Psoas muscle (tissue), 8 donors: ENCODE measurements at places on chromosomes 2 and 18. TPM values are rescaled to one million over a fixed set of nuclear protein-coding genes. Genes with fewer than 3 reads are reported as not detected.

DNA sequence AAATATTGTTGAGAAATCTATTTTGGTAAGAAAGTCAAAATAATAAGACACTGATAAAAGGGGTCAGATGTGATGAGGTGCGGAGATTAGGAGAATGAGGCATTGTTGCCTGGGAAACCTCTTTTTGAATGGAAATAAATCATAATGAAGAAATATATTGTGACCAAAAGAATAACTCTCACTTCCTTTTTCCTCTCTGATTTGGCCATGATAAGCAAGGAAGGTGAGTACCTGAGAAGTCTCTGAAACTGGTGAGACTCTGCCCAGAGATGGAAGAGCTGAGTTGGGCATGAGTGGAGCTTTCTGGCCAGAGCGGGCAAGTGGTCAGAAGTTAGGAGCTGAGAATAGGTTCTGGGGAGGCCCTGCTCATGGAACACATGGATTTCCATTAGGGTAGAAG is 11.8 kb downstream of the LAMA3 start:
- no peak for DNase-seq

GRCh38 chr18:47928466-47928865 is 2.0 kb downstream of the SMAD2 start:
- no peak for DNase-seq

GRCh38 chr18:13577781-13578180 is 148.6 kb downstream of the FAM210A start:
- DNase-seq, result no peak

DNA sequence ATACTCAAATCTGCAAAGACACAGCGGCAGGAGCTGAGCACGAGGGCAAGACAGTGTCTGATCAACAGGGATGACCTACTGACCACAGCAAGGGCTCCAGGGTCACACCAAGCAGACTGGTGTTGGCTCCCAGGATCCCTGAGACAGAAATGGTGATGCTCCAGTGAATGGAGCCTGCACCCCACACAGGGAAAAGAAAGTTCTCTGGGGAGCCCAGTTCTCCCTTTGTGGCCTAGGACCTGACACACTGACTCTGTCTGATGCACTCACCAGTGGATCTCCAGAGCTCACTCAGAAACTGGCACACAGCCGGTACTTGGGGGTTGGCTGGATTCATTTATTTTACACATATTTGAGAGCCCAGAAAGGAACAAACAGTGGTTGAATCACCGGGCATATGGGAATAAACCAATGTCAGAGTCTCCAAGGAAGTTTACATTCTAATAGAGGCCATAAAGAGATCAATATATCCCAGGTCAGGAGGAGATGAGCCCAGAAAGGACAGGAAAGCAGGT is 215.6 kb upstream of the ARL4C start:
- DNase-seq, result no peak

- no peak for DNase-seq
Measured at GRCh38 chr2:230209422-230210051, 10.2 kb downstream of the SP110 start.

GRCh38 chr18:59884351-59884750 is 15.4 kb upstream of the PMAIP1 start:
- no peak for DNase-seq

DNA sequence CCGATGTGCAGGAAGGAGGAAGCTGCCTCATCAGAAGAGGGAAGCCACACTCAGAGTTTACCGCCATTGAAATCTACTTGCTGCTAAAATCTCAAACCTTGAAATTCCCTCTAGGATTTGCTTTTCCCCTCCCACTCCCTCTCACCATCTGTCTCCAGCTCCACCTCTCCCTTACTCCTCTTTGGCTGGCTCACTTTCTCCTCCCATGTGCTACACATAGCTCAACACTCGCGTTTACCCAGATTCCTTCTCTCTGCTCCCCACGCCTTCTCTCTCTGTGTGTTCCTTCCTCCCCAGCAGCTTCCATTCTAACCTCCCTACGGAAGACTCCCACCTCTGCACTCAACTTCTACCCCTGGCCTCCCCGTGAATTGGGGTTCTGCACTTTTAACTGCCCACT is 143.1 kb downstream of the DNER start:
- DNase-seq, result no peak

DNA sequence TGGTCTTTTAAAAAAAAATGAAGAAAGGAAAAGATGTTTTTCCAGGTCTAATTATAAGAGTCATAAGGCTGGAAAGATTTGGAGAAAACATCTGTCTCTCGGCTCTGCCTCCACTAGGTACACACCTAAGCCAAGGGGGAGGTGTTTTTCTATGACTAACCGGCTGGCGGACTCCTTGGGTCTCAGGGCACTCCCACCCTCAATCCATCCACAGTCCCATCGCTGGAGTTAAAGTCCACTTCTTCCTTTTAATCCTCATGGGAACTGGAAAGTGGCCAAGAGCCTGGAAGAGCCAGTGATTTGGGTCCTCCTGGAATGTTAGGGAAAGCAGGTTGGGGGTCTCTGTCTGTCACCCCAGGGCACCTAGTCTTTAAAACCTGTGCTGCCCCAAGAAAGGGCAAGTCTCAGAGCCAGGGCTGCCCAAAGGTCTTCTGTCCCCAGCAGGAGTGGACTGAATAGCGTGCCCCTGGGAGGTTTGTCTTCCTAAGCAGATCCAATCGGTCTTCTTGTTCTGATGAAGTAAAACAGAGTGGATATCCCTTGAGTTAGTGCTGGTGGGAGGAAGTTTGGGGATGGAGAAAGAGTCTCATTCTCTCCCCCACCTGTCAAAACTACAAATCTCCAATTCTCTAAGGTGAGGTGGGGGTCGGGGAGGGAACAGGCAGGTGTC is 66.4 kb downstream of the MCFD2 start:
- no peak for DNase-seq

GRCh38 chr18:35592298-35592697 is 10.8 kb downstream of the GALNT1 start:
- DNase-seq, result no peak

DNA sequence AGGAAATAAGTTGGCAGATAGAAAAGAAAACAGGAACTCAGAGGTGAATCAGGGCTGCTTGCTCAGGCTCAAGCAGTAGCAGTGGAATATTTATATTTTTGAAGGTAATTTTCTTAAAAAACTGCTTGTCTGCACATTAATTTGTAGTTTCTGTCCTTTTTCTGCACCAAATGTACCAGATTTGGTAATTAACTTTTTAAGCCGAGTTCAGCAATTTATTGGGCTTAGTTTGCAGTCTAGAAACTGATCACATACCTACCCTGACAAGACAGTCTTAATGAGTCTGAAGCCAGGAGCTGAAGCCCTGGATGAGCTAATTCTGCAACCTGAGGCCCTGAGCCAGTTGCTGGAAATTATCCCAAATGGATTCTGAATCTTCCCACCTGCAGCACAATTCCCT is 647.0 kb downstream of the TDRD15 start:
- DNase-seq, result no peak

DNA sequence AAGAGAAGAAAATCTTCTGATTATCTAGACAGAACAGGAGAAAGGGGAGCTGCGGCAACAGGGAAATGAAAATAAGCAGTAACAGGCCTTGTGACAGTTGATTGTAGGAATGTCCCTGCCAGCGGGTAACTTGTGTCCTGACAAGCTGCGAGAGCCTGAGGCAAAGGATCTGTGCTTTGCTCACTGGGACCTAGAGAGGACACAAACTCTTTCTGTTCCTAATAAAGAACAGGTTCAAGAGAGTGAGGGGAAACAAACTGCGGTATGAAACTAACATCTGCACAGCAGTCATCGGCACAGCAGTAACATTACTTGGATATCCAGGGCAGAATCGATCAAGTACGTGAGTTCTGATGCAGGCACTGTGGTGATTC is 103.7 kb upstream of the THOC1 start:
- no peak for DNase-seq

GRCh38 chr2:9679218-9679617 is 48.4 kb upstream of the YWHAQ start:
- DNase-seq, result no peak

GRCh38 chr2:24873619-24874018 is 46.4 kb downstream of the ADCY3 start:
- peak; percentile 73 for DNase-seq

DNA sequence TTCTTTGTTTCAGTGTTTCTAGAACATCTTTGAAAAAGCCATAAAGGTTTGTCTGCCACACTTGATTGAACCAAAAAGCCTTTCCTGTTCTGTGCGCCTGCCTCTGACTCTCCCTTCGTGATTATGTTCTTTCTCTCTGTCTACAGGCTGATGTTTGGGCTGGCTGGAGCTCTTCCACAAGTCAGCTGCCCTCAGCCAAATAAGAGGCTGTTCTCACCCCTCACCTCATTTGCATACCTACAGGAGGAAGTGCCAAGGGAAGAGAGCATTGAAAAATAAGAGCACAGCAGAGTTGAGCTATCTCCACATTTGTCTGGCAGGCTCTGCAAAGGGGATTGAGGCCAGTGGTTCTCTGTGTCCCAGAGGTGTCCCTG is 15.8 kb downstream of the INPP5D start:
- DNase-seq, result no peak

DNA sequence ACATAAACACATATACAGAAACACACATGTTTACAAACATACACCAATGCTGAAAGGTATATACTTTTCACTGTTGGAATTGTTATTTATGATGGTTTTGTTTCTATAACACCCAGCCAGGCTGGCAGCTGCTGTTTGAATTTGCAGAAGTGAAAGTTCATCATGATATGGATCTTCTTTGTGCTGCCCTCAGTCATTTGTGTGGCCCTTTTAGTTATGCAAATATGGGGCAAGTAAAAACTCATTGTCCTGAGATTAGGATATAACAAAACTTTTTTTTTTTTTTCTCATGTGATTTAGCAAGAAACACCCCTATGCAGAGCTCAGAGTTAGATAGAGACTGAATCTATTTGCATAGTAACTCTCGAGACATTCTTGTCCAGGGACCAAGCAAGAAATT is 714.1 kb downstream of the KCNJ3 start:
- no peak for DNase-seq

GRCh38 chr18:42752916-42753315 is 362.6 kb downstream of the RIT2 start:
- DNase-seq, result no peak

DNA sequence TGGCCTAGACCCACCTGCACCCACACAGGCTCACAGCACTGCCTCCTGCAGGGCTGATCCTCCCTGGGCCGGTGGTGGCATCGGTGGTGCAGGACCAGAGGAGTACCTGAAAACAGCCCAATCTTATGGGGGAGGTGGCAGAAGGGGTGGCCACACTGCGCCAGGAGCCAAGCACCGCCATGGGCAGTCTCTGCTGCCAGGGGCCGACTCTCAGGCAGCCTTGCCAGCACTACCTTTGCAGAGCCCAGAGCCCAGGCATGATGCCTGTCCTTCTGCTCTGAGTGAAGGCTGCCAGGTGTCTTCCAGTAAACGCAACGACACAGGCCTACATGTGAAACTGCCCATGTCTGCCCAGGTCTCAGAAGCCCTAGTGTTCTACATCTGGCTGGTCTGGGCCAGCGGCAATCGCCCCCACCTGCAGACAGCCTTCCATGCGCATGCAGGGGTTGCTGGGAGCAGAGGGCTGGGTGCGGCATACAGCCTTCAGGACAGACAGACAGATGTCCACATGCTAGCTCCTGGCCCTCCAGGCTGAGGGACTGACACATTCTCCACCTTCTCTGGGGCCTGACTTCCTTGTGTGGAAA is 6.8 kb downstream of the HS6ST1 start:
- peak; percentile 48 for DNase-seq

- DNase-seq, result peak; percentile 70
Measured at GRCh38 chr2:239250216-239251081, 150.4 kb downstream of the HDAC4 start.

DNA sequence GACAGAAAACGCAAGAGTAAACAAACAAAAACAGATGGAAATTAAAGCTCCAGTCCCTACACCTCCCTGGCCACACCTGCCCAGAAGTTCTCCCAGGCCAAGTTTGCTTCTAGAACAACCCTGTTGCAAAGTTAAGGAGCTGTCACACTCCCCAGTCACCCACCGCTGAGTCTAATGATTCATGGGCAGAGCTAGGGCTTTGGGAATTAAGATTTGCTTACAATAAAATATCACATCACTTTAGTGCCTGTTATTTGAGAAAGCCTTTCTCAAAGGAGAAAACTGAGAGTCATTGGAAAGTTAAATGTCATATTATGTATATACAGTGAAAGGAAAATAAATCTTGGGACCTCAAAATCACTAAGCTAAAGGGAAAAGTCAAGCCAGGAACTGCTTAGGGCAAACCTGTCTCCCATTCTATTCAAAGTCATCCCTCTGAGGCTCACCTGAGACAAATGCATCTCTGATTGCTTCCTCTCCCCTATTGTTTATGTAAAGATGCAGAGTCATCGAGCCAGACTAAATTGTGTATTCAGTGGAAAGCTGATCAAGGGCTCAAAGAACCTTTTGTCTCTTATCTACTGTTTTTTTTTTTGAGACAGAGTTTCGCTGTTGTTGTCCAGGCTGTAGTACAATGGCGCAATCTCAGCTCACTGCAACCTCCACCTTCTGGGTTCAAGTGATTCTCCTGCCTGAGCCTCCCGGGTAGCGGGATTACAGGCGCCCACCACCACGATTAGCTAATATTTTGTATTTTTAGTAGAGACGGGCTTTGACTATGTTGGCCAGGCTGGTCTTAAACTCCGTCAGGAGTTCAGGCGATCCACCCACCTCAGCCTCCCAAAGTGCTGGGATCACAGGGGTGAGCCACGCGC is 2.8 kb downstream of the CRYGB start:
- DNase-seq, result no peak

DNA sequence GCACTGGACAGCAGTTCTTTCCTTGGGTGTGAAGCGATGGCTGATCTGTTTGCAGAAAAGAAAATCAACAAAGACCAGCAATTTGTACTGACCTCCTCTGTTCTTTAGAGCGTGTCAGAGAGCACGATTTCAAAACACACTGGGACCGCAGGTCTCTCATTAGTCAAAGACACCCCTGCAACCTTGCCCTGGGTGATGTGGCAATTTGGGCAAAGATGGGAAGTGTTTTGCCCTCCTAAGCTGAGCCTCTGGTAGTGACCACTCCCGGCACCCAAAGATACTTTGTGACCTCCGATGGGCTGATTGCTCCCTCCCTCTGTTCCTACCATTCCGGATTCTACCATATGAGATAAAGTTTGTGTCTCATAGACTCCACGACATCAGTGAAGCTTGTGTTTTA is 18.2 kb upstream of the CLIP4 start:
- no peak for DNase-seq

DNA sequence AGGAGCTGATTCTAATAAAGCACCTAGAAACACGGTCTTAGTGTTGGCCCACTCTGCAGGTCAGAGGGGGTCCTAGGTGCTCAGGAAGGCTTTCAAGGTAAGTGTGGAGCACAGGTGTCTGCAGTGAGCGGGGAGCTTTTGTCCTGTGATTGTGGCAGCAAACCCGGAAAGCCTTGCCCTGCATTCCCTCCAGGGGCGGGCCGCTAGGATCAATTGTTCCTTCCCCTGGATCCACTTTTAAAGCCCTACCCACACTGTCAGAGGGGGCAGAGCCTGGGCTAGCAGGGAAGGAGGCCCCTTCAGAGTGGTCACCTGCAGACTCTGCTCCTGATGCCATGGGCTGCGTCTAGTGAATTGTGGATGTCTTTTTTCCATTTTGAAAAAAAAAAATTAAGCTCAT is 176.0 kb downstream of the CTIF start:
- no peak for DNase-seq

- DNase-seq, result no peak
Measured at GRCh38 chr2:156845806-156846558, 409.8 kb downstream of the GPD2 start.

TBR1 gene
- total RNA-seq, result not detected

LIMS4 gene
- 5.9 TPM for total RNA-seq

DNAJC10 gene
- 25.8 TPM for total RNA-seq

RAB17 gene
- total RNA-seq, result 1.5 TPM

SKA1 gene
- 0.11 TPM for total RNA-seq

RAPGEF4 gene
- 0.92 TPM for total RNA-seq

TMEM178A gene
- 1.6 TPM for total RNA-seq

TTN gene
- 7,650 TPM for total RNA-seq

SCN2A gene
- total RNA-seq, result not detected

REG3G gene
- not detected for total RNA-seq

TLX2 gene
- not detected for total RNA-seq

SERPINB12 gene
- not detected for total RNA-seq

MOGAT1 gene
- total RNA-seq, result not detected
